Caco-2 (cell line): ENCODE measurements at places on chromosomes 6 and 20.

DNA sequence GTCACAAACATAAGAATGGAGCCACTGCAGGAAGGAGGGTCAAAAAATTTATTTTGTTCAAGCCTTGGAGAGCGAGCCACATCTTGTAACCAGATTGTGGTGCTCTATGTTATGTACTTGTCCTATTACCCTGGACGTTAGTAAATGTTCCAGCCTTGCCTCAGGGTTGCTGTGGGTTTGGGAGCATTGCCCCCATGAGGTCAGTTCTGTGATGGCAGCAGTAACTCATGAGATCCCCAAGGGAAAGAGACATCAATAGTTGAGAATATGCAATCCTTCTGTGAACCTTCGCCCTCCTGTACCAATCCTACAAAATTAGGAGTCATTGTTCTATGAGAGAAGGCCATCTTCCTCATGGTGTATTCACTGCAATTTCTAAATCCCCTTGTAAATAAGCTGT, 16.4 kb upstream of the CFAP206 start:
- DNase-seq: peak; percentile 55

DNA sequence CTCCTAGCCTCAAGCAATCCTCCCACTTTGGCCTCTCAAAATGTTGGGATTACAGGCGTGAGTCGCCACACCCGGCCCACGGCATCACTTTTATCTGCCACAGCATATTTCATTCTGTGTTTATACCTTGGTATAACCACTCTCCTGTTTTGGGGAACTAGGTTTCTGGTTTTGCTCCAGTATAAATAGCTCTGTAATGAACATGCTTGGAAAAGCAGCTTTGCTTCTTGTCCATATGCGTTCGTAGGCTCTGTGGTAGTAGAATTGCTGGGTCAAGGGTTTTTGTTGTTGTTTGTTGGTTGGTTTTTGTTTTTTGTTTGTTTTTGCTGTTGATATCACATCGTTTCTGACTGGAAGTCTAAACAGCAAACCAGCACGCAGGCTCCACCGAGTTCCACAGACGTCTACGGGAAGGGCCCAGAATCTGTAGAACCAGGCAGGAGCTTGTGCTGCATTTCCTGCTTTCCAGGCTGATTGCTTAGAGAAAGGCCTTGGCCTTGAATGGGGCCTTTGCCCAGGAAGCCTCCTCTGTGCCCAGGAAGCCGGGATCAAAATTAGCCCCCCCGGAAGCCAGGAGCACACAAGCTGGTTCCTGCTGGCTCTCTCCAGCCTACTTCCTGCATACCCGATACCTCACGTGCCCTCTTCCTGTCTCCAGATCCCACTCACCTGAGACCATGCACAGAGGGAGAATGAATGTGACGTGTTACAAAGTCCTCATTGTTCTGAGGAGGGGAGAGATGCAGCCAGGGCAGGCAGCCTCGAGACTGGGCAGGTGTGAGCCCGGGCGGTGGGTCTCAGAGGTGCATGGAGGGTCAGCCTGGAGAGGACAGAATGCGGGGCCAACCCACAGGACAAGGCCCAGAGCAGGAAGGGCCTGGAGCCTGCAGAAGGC, 34.7 kb downstream of the AAR2 start:
- DNase-seq: no peak

DNA sequence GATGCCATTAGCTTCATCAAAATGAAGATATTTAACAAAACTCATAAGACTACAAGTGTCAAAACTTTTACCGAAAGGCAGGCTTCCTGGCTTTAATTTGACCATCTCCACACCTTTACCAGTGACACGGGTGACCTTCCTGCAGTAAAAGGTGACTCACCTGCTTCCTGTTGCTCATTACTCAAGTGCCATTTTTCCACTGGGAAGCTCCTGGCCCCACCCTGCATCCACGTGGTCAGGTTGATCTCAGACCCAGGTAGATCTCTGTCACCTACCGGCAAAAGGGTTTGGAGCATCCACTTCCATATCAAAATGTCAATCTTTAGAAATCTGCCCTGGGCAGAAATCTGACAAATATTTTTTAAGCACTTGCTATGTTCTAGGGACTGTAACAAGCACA, 31.9 kb upstream of the CDH4 start:
- DNase-seq: no peak

DNA sequence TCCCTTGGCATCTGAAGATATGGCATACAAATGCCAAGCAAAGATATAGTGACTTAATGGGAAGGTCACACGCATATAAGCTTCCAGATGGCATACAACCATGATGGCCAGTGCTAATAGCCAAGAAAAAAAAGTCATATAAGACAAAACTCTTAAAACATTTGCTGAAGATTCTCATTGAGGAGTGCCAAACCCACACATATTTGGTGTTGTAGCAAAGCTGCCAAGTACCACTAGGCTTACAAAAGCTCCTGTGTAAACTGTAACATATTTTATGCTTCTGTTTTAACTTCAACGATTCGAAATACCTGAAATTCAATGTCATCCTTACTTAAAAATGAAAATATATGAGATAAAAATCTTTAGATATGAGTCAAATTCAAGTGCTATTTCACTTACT, 123.0 kb downstream of the HMGCLL1 start:
- DNase-seq: no peak

- no peak for DNase-seq
Observed at GRCh38 chr20:48817367-48818030, 10.3 kb downstream of the PREX1 start.

DNA sequence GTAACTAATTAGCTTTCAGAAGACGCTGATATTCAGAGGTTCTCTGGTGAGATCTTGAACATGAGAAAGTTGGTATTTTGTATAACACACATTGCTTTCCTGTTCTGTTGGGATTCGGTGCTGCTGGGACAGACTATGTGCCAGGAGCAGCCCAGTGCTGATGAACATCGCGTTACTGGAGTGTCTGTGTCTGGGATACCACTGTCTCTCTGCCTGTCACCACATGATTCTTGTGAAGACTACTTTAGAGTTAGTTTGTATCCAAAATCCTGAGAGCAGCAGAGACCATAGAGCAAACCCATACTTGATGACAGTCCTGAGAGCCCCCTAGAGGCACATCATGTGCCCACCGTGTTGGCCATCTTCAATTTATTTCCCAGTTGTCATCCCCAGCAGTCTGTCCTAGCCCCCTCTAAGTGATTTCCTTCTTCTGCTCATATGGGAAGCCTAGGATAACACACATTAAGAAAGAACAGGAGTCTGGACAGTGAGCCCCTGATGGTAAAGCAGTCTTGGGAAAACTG, 41.8 kb upstream of the TINAG start:
- no peak for DNase-seq

DNA sequence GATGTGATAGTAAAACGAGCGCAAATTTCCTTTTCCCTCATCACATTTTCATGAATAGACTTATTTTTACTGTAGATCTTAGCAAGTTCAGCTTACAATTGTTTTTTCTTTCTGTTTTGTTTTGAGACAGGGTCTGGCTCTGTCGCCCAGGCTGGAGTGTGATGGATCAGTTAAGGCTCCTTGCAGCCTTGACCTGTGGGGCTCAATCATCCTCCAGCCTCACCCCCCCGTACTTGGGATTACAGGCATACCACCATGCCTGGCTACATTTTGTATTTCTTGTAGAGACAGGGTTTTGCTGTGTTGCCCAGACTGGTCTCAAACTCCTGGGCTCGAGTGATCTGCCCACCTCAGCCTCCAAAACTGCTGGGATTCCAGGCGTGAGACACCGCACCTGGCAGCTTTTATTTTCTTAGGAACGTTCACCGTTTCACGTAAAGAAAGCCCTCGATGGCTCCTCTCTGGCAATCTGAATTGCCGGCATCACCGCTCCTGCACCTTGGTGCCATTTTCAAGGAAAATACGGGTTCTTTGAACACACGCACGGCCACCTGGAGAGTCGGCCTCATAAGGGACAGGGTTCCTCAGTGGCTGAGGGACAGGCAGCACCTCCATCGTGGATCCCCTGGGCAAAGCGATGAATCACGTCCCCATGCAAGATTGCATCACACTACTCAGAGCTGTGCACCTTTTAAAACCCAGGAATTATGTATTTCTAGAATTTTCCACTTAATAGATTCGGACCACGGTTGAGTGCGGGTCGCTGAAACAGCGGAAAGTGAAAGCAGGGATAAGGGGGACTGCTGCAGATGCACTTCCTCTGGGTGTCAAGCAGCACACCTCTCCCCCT, 78.7 kb downstream of the IRF4 start:
- no peak for DNase-seq

DNA sequence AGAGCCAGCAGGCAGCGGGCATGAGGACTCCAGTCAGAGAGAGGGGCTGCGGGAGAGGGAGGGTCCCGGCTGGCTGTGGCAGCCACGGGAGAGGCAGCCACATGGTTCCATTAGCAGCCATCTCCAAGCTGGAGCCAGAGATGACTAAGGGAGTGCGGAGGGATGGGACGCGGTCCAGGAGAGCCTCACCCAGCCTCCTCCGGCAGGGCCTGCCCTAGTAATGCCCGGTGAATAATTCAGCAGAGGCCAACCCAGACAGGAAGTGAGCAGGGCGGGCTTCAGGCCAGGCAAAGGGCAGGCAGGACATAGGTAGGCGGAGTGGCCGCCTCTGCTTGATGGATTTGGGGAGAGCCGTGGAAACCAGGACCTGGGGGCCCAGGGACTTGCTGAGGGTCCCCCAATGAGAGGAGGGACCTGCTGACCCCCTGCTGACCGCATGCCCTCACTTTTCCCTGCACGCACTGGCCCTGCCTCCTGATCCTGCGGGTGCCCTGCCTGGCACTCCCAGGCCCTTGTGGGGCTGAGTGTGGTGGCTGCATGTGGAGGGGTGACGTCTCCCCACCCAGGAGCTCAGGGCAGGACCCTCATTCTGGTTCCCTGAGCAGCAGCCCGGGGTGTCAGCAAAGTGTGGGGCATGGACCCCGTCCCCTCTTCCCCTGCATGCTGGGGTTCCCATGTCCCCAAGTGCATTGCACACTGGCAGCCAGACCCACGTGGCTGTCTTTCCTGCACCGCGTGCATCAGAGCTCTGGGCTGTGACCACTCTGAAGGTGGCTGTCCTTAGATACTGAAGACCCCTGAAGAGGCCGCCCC, 51.8 kb upstream of the SLCO4A1 start:
- no peak for DNase-seq

DNA sequence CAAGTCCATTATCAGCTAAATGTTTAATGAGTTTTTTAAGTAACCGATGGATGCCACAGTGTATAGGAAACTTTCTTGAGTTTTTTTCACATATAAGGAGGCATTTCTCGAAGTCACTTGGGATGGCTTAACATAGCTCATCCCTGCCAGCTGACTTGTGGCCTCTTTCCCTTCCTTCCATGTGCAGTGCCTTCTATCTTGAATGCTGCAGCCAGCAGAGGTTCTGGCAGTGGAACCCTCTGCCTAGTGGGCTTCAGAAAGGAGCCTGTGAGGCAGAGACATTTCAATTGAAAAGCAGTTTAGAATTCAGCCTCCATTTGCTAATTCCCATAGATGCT, 51.9 kb downstream of the AKAP12 start:
- no peak for DNase-seq

DNA sequence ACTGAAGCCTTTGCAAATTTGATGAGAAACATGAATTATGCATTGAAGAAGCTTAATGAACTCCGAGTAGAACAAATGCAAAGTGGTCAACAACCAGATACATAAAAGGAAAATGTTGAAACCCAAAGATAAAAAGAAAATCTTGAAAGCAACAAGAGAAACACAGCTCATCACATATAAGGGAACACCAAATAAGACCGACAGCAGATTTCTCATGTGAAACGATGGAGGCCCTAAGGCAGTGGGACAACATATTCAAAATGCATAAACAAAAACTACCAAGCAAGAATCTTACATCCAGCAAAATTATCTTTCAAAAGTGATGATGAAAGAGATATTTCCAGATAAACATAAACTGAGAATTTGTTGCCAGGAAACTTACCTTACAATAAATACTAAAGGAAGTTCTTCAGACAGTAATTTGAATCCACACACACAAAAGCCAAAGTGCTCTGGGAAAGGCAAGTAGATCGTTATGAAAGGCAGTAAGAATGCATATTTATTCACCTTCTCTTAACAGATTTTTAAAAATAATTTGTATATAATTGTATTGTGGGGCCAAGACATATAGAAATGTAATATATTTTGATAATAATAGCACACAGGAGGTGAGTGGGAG, 22.5 kb downstream of the SLC52A3 start:
- DNase-seq: no peak

- DNase-seq: peak; percentile 24
Observed at GRCh38 chr20:41509316-41510200, 108.6 kb downstream of the CHD6 start.

DNA sequence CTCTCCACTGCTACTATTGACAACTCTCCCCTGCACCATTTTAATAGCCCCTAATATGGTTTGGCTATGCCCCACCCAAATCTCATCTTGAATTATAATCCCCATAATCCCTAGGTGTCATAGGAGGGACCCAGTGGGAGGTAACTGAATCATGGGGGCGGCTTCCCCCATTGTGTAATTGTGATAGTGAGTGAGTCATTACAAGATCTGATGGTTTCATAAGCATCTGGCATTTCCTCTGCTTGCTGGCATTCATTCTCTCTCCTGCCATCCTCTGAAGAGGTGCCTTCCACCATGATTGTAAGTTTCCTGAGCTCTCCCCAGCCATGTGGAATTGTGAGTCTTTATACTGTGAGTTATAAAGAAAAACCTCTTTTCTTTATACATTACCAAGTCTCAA, 74.1 kb upstream of the TCF21 start:
- DNase-seq: no peak

GRCh38 chr6:157217894-157218370, 105.4 kb downstream of the TMEM242 start:
- no peak for DNase-seq

- no peak for DNase-seq
Observed at GRCh38 chr20:57448764-57449354, 57.7 kb downstream of the RBM38 start.

DNA sequence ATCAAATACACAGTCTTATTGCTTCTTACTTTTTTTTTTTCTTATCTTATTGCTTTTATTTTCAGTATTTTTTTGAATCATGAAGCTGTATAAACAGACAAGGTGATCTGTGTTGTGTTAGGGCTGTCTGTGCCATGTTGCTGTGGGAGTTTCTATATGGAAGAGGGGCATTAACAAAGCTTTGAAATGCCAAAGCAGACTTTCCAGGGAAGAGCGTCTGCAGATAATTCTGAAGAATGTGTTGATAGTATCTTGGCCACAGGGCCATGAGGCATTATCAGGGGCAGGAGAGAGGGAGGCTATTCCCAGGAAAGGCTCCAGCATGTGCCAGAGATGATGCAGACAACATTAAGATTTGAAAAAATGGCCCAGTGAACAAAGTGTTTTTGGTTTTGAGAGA, 354.5 kb downstream of the UTRN start:
- DNase-seq: no peak

DNA sequence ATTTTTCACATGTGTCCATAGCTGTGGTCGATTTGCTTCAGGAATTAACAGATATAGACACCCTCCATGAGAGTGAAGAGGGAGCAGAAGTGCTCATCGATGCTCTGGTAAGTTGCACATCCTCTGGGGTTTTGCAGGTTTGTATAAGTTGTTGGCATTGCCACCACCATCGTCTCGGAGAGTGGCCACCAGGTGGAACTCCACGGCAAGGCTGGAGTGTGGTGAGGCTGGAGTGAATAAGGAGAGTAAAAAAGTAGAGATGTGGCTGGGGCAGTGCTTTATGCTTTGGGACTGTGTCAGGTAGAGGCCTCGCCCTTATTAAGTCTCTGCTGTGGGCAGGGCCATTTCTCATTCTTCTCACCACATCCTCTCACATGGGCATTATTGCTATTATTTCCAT, 63.7 kb downstream of the CTNNBL1 start:
- DNase-seq: peak; percentile 21
